Occipital lobe (tissue), 3 donors: ENCODE measurements at places on chromosomes 12 and 14. TPM values are rescaled to one million over a fixed set of nuclear protein-coding genes. Genes with fewer than 3 reads are reported as not detected.

- no peak for DNase-seq
These were observed 457.7 kb upstream of the SYT1 start for GRCh38 chr12:78406828-78407227.

AVPR1A gene
- total RNA-seq = 7.6 TPM

TCTN2 gene
- total RNA-seq = 17.9 TPM

DNA sequence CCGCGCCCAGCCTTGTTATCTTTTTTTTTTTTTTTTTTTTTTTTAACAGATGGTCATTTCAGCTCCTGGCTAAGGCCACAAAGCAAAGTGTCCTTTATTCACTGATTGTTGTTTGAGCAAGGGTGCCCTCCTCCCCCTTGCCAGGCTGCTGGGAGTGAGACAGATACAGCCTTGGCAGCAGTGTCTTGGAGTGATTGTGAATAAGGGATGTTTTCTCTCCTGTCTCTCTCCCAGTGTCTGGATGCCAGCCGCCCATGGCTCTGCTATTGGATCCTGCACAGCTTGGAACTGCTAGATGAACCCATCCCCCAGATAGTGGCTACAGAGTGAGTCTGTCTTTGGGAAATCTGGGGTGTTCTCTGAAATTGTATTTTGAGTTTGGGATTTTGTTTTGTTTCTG is 28.7 kb downstream of the FNTB start:
- DNase-seq = peak; percentile 51

- DNase-seq = no peak
These were observed 54.6 kb downstream of the NUAK1 start for GRCh38 chr12:106084014-106084671.

IL31 gene
- total RNA-seq = not detected

APOLD1 gene
- 42.9 TPM for total RNA-seq

DNA sequence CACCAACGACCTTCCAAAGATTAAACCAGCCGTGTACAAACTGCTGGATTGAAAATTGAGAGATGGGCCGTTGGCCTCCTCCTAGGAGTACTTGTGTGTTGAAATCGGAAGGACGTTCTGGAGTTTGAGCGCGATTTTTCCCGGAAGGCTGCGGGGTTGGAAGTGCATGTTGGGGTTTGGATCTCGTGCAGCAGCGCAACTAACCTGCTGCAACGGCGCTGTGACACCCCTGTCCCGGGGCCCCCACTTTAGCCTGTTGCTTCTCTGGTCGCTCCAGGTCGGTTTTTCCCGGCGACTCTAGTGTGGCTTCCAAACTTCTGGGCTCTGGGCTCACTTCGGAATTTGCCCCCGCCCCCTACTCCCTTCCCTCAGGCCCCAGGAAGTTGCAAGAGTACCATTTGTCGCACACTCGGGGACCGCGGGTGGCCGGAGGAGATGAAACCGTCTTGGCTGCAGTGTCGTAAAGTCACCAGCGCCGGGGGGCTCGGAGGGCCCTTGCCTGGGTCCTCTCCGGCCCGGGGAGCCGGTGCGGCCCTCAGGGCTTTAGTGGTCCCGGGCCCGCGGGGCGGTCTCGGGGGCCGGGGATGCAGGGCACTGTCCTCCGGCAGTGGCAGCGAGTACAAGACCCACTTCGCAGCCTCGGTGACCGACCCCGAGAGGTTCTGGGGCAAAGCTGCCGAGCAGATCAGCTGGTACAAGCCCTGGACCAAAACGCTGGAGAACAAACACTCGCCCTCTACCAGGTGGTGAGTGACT is at the start of gene ACSS3:
ACSS3 (plus strand) TSS at position 394 of the 756 bp plus-strand sequence; CDS start at position 436, 42 bp downstream.
- DNase-seq = no peak

PLEKHH1 gene
- 5.5 TPM for total RNA-seq

DNA sequence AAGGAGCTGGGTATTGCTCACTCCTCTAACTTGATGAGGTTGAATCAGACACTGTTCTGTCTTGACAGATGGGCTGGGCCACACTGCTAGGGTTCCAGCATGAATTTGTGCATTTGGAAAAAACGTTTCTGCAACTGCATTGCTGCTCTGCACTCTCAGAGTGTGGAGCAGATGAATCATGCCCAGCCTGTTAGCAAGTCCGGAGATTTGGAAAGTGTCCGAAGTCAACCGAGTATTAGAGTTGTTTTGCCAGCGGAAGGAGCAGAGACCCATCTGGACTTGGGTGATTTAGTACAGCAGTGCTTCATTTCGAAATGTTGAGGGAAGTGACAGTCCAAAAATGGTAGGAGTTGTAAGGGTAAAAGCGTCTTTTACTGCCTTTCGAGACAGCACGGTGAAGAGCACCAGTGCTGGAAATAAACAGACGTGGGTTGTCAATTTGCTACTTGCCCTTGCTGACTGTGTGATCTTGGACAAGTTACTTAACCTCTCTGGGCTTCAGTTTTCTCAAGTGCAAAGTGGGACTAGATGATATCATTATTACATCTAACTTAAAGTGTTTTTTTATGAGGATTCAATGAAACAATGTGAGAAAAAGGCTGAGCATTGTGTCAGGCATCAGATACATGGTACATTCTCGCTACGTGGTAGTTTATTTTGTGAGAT is 139.5 kb downstream of the CHST11 start:
- DNase-seq = peak; percentile 22

GRCh38 chr12:124727264-124727800 is 136.3 kb downstream of the SCARB1 start:
- peak; percentile 21 for DNase-seq

DNA sequence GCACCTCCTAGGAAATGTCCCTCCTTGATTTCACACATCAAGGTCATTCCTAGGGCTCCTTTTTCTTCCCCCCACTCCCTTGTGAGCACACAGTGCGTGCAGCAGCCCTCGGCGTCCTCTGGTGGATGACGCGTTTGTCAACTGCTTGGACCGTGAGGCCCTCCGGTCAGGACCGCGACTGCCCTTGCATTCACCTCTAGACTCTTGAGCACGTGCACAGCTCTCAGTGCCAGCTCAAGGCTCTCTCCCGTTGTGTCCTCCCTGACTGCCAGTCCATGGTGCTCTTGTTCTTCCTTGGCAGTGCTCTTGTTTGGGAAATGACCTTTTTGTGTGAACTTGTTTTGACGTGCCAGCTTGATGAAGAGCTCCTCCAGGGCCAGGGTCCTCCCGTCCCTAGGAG is 67.9 kb downstream of the TSPAN9 start:
- DNase-seq = no peak

- DNase-seq = no peak
These were observed 43.8 kb upstream of the PNMA1 start for GRCh38 chr14:73757876-73758391.

FOXN4 gene
- 0.16 TPM for total RNA-seq

GRCh38 chr14:97344666-97345065 is 547.5 kb downstream of the VRK1 start:
- DNase-seq = no peak

LMNTD1 gene
- total RNA-seq = 1.1 TPM

- no peak for DNase-seq
These were observed 587.7 kb downstream of the C12orf50 start for GRCh38 chr12:87441511-87441910.

DNA sequence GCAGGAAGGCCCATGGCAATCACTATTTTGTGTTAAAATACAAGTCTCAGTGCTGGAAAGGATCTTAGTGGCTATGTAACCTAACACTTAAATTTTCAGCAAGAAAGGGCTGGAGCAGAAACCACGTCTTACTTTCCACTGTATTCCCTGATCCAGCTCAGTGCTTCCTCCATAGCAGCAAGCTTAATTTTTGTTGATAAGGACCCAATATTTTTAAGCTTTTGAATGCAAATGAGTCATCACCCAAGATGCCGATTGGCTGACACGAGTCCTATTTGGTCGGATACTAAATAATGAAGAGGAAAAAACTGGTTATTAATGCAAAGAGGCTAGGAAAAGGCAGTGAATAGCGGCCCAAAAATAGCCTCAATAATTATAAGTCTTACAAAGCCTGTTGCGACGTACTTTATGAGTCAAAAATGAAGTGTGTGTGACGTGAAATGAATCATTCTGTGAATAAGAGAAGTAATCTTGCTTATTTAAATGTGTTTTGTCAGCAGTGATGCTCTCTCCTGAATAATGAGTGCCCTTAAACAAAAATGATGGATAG is 46.9 kb upstream of the IGF1 start:
- no peak for DNase-seq

FIGNL2 gene
- 0.47 TPM for total RNA-seq
